ENCODE measurements at places on chromosomes 16 and 17.
A peak's percentile ranks its signal among the peaks of the same experiment; 100 is the strongest.

DNA sequence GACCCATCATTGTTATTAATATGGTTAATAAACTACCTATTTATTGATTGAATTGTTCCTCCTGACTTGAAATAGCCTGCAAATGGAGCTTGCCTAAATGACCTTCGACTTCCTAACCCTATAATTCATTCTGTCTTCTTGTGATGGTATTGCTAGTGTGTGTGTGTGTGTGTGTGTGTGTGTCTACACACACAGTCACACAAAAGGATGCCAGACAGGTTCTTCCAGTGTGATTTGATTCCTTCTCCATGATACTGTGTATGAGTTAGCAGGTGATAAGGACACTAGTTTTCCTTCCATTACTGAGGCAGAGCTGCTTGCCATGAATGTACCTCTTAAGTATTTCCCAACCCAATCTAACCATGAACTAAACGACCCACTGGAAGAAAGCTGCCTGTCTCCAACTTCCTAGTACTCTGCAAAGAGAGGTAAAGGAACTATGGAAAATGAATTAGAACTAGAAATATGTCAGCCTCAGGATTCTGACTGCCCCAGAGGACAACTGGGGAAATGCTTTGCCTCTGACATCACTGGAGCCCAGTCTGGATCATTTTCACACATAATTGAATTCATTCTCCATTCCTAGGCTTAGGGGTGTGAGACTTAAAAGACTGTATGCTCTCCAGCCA, 3.5 kb upstream of the CDC6 start:
- DNase-seq: no peak

DNA sequence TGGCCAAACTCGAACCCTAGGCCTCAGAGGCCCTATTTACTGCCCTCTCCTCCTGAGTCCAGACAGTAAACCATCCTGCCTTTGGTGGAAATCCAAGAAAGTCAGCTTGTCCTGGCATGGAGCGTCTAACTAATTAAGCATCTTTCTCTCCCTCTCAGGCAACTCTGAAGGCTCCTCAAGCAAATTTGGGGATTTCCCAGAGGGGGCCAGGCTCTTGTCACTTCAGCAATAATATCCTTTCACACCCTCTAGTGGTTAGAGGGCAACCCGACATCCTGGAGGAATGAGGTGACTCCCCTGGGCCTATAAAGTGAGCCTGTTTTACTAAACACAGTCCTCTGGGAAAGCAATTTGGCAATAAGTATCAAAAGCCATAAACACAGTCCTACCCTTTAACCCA, 60.4 kb downstream of the NOG start:
- no peak for DNase-seq

DNA sequence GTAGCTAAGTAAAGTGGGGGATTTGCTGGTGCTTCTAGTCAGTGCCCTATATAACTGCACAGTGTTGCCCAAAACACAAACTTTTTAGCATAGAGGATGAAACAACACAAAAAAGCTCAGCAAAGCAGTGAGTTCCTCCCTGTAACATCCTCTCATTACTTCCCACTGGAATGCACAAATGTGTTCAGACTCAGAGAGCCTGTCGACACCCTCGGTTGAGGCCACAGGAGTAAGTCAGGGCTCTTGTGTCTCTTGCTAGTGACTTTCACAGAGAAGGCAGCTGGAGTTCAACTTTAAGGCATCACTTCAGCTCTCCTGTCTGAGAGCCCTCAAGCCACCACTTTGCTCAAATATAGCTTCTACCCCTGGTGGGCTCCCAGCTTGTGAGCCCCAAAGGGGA, 107.2 kb upstream of the NETO2 start:
- no peak for DNase-seq

DNA sequence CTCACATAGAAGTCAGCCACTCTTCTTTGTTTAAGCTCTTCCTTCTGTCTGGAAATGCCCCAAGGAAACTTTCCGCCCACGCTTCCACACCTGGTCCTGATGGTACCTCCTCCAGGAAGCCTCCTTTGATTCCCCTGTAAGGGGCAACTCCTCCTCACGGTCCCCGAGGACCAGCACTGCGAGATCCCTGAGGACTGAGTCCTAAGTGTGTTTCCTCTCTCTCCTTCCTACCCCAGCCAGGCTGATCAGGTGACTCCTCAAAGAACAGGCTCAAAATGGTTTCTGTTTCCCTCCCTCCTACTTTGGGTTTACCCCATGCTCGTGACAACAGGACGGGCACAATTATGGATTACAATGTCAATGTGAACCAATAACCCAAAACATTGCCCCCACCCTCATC, 63.0 kb upstream of the MED9 start:
- DNase-seq: no peak

DNA sequence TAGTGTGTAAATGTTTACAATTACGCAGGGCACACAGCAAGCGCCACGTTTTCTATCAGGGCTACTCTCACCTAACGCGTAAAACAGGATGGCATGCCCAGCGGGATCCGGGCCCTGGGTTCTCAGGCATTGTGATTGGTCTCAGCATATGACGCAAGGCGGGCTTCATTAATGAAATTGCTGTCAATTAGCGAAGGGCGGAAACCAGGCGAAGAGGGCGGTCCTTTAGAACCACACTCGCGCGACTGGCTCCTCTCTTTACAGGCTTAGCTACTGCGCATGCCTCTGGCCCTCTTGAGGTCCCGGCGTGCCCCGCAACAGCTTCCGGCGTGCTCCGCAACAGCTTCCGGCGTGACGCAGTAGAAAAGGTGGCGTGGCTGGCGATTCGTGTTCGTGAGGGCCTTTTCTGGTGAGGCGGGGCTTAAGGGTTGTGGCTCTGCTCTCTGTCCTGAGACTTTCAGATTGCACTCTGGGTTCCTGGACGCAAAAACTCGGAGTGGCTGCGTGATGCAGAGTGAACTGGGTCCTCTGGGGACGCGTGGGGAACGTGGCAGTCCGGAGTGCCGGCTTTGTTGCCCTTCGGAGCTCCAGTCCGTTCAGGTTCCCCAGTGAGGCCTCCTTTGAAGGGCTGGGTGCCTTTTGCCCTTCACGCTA, 9.2 kb downstream of the OR2C1 start:
- DNase-seq: peak; percentile 67
